Stimulated activated CD8-positive, alpha-beta memory T cell treated with anti-CD3 and anti-CD28 coated beads, Interleukin-4, amount 100 ng/mL, for 4 hours (primary cell): ENCODE measurements at places on chromosomes 7 and 10.

GRCh38 chr7:154856733-154857132, 146.2 kb downstream of the PAXIP1 start:
- DNase-seq = no peak

DNA sequence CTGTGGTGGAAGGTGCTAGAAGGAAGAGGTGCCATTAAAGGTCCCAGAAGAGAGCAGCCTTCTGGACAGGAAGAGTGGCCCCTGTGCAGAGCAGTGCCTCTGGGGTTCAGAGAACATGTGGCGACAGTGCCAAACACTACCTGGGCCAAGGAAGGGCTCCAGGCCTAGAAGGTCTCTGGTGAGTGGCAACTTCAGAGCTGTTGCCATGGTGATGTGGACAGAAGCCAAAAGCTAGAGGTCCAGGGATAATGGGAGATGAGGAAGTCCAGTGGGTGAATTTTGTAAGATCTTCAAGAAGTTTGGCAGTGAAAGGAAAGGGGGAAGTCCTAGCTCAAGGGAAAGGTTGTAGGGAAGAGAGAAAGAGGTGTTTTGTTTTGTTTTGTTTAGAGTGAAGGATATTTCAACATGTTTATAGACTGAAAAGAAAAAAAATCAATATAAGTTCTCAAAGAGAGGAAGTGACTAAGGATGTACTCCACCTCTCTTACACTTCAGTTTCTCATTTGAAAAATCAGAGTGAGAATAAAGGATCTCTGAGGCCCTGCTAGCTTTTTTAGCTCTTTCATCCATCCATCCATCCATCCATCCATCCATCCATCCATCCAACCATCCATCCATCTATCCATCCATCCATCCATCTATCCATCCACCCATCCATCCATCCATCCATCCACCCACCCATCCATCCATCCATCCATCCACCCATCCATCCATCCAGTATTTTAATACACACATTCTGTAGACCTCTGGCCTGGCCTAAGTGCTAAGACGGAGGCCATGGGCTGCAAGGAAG, 77.1 kb upstream of the DUSP5 start:
- DNase-seq = no peak

- DNase-seq = no peak
These were observed 98.5 kb upstream of the ANK3 start for GRCh38 chr10:60488111-60488669.

DNA sequence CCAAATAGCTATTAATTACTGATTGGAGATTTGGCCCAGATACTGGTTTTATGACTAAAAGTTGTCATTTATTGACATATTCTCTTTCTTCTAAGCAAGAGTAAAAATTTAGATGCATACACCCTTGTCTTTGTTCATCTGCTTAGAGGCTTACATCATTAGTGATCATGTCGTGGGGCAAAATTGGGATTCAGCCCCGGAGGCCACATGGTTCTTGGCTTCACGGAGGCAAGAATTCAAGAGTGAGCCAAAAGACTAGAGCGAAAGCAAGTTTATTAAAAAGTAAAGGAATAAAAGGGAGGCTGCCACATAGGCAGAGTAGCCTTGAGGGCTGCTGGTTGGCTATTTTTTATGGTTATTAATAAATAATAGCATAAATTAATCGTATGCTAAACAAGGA, 41.1 kb downstream of the MINPP1 start:
- no peak for DNase-seq

DNA sequence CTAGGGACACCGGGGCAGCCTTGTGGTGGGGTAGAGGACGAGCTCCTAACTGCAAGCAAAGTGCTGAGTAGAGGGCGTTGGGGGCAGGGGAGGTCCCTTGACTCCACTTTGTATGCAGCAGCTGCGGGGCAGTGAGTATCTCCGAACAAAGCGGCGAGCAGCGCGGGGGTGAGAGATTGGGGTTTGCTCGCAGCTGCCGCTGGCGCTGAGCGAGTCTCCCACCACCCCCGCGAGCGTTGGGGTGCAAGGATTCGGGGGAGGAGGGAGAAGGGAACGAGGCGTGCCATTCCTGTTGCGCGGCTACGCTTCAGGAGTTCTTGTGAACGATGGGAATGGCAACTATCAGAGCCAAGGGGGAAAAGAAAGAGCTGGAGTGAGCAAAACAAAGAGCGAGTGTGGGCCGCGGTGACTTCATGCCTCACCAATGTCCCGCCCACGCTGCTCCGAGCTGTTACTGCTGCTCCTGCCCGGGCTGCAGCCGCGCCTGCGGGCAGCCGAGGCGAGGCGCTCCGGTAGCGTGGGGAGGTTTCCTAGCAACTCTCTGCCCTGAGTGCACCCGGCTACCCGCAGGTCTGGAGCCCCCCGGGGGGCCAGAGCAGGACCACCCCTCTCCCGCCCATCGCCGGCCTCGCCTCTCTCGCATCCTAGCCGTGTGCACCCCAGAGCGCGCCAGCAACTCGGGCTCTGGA, at the start of gene ITGB8:
Gene ITGB8 (plus strand): TSS at position 662 of the 689 bp plus-strand sequence. CDS start 907 bp downstream, outside the sequence.
- DNase-seq = no peak

DNA sequence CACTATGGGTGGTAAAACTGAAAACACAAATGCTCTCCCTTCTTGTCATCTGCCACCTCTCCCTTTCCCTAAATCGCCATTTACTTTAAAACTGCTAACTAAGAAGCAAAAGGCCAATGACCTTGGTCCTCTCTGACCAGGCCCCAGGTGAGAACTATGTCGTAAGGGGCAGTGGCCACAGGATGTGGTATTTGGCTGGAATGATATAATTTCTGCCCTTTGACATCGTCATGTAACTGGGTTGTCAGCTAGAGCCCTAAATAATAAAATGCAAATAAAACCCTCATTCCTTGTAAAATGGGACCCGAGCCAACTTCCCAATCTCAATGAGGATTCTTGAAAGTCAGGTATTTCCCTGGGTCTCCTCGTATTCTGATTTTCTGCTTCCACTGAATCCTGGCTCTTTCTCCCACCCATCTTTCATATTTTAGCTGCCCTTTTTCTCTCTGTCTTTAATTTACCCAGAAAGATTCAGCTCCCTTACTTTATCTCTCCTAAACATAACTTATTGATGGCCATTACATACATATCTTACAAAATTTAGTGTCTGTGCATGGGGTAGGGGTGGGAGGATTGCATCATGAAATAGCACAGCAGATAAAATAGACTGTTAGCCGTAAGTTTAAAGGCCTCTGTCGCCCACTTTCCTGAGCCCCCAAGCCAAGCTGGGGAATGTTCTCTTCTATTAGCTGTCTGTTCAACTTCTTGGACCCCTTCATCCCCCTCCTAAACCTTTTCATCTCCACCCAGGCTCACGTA, 3.2 kb upstream of the EEPD1 start:
- DNase-seq = no peak

- DNase-seq = no peak
These were observed 72.1 kb upstream of the TRIM24 start for GRCh38 chr7:138387755-138388475.
